HFFc6 (cell line): ENCODE measurements at places on chromosomes 3 and 15. TPM values are rescaled to one million over a fixed set of nuclear protein-coding genes. Genes with fewer than 3 reads are reported as not detected.

DNA sequence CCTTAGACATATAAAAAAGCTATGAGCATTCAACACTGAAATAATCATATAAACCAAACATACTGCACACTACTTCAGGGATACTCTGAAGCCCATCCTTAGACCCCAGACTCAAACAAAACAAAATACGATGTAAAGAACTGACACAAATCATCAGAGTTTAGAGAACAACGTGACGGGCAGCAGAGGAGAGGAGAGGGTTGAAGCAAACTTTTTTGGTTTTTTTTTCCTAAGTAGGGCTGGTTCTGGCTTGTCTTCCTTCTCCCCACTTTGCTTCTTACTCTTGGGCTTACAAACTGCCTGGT is 34.7 kb downstream of the GAP43 start:
- H3K27me3 ChIP-seq, result 0 out of 2 replicates have a peak, but pooled peaks cover 2% of the 10 kb centered on the region
- H3K4me1 ChIP-seq, result peaks cover 59% of the 10 kb centered on the region
- peak overlapping the region; percentile 98 for H3K27ac ChIP-seq
- peak overlapping the region; percentile 93 for H3K4me3 ChIP-seq

GRCh38 chr3:30493911-30494311 is 112.5 kb upstream of the TGFBR2 start:
- no peaks in the 10 kb centered on the region; the same call in 1 of the 2 replicates for H3K27me3 ChIP-seq
- peaks cover 14% of the 10 kb centered on the region for H3K36me3 ChIP-seq
- peak; percentile 30 for DNase-seq
- H3K4me3 ChIP-seq, result peak overlapping the region; percentile 71

DNA sequence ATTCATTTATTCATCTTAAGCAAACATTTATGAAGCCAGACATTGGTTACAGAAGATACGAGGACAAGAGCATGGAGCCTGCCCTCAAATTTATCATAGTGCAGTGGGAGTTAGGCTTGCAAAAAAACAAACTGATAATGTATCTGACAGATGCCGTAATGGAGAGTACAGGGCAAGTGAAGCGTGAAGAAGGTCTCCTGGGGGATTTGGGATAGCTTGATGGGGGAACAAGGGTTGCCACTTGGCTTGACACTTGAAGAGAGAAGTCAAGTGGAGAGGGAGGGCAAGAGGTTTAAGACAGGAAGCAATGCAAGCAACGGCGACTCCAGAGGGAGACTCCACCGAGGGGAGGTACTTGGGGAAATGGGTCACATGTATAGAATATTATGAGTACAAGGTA is 129.3 kb downstream of the SSR3 start:
- peaks cover 3% of the 10 kb centered on the region for H3K27me3 ChIP-seq
- no peak overlapping the region for H3K27ac ChIP-seq
- no peak for DNase-seq
- no peaks in the 10 kb centered on the region for H3K4me1 ChIP-seq
- no peaks in the 10 kb centered on the region for H3K36me3 ChIP-seq

GRCh38 chr3:16378415-16378814 is 113.4 kb downstream of the OXNAD1 start:
- peaks cover 48% of the 10 kb centered on the region for H3K36me3 ChIP-seq
- H3K4me1 ChIP-seq, result peaks cover 27% of the 10 kb centered on the region
- 0 out of 2 replicates have a peak overlapping the region, but pooled peaks have one; percentile 4 for H3K4me3 ChIP-seq
- peak overlapping the region; percentile 78 for H3K27ac ChIP-seq
- no peaks in the 10 kb centered on the region; the same call in 1 of the 2 replicates for H3K27me3 ChIP-seq

DNA sequence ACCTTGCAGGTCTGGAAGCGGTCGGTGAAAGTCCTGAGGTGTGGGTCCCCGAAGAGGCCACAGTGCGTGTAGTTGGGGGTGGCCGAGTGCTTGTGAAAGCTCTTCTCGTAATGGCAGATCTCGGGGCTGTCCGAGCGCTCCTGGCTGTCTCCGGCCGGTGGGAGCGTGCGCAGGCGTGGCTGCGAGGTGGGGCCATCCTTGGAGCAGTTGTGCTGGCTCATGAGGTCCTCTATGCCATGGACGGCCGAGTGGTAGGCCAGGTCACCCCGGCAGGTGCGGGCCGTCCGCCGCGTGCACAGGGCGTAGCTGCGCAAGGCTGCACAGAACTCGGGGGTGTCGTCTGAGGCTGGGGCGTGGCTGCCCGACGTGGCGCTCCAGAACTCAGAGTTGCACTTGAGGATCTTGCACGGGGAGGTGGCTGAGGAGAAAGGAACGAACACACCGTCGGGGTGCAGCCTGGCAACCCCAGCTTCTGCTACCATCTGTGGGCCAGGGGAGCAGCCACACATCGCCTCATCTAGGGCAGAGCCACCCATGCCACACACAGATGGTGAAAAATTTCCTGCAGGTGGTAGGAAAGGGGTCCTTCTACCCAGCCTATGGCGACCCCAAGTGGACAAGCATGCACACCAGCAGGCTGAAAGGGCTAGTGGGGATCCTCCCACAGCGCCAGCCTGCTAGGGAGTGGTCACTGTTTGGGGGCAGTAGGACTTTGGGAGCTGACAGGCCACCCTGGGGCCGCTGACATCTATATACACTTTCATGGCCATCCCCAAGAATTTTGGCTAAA is 36.7 kb downstream of the RGMA start:
- no peaks in the 10 kb centered on the region for H3K36me3 ChIP-seq
- H3K4me1 ChIP-seq, result no peaks in the 10 kb centered on the region
- no peak overlapping the region for H3K4me3 ChIP-seq
- peaks cover 34% of the 10 kb centered on the region for H3K27me3 ChIP-seq
- no peak overlapping the region for H3K27ac ChIP-seq

DNA sequence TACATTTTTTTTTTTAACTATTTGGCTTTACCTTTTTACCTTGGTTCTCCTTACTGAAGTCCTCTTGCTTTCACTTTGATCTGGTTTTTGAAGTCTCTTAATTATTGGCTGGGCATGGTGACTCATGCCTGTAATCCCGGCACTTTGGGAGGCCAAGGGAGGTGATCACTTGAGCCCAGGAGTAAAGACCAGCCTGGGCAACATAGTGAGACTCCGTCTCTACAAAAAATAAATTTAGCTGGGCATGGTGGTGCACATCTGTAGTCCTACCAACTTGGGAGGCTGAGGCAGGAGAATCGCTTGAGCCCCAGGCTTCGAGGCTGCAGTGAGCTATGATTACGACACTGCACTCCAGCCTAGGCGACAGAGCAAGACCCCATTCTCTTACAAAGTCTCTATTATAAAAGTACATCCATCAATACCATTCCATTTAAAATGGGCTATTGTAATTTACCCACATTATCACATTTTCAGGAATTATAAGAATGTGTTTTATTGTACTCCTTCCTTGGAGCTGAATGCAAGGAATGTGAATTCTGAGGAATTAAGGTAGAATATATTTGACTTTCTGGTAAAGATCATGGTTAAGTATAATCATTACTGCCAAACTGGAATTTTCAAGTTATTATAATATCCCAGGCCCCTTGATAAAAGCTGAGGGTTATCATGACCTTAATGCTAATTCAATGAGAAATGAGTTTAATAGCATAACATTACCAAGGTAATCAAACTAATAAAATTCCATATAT is 49.0 kb downstream of the MSL2 start:
- peak overlapping the region; percentile 41 for H3K4me3 ChIP-seq
- H3K27ac ChIP-seq, result peak overlapping the region; percentile 59; the same call in 1 of the 2 replicates
- DNase-seq, result no peak
- 0 out of 2 replicates have a peak, but pooled peaks cover 3% of the 10 kb centered on the region for H3K27me3 ChIP-seq

DNA sequence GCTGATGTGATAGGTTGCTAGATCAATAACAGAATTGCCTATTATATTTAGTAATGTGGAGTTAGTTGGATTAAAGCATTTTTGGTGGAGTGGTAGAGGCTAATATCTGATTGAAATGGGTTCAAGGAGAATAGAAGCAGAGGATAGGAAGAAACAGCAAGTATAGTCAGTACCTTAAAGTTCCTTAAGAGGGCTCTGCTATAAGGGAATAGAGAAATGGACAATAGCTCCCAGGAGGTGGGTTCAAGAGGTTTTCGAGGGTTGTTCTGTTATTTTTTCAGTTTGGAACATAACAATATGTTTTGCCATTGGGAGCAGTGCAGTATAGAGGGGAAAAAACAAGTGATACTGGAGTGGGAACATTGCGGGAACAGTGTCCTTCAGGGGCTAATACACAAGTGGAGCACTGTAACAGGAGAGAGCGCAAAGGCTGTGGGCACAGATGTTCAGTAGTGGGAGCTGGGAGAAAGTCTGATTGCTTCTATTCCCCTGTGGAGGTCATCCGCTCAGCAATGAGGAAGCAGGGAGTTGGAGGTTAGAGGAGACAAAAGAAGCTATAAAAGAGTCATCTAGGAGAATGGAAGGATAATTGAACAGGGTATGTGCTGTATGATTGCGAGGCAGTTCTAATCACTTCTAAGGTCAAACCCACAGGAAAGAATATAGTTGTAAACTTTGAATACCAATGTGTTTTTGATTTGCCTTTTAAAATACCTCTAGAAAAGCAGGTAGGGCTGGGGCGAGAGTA is 3.3 kb downstream of the MRPS11 start:
- DNase-seq, result no peak
- no peak overlapping the region for H3K4me3 ChIP-seq
- H3K27me3 ChIP-seq, result no peaks in the 10 kb centered on the region
- H3K36me3 ChIP-seq, result peaks cover 24% of the 10 kb centered on the region
- peaks cover 20% of the 10 kb centered on the region for H3K4me1 ChIP-seq

DNA sequence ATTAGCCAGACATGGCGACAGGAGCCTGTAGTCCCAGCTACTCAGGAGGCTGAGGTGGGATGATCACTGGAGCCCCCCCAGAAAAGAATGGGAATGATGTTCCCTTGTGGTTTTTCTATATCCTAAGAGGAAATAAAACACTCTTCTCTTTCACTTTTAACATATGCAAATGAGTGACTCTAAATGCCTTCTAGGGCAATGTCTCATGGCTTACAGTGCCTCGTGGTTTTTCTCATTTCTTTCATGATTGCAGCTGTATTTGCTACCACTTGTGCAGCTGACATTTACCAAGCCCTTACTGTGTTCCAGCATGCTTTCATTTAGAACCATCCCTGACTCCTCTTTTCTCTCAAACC is 26.4 kb downstream of the STOML1 start:
- H3K4me1 ChIP-seq, result peaks cover 56% of the 10 kb centered on the region
- H3K36me3 ChIP-seq, result no peaks in the 10 kb centered on the region

GRCh38 chr3:189664311-189664710 is 33.1 kb downstream of the TP63 start:
- H3K27me3 ChIP-seq, result no peaks in the 10 kb centered on the region
- H3K4me3 ChIP-seq, result no peak overlapping the region
- peaks cover 10% of the 10 kb centered on the region; the same call in 1 of the 2 replicates for H3K4me1 ChIP-seq
- peak; percentile 69 for DNase-seq
- 0 out of 2 replicates have a peak, but pooled peaks cover 4% of the 10 kb centered on the region for H3K36me3 ChIP-seq

The CCK gene
- total RNA-seq, result not detected in 2 replicates

The GMPS gene
- total RNA-seq, result 69.4 to 83.2 TPM (median 82.7 TPM) in 3 replicates

The HHLA2 gene
- total RNA-seq, result not detected in 3 replicates

The PLOD2 gene
- total RNA-seq, result 183 to 359 TPM (median 328 TPM) in 3 replicates

The TUSC7 gene
- total RNA-seq, result not detected in 3 replicates

The TPRG1 gene
- not detected in 3 replicates for total RNA-seq

The CFAP91 gene
- not detected in 3 replicates for total RNA-seq

The UNC45A gene
- total RNA-seq, result 74.6 and 80.6 TPM in 2 replicates
